ENCODE measurements at places on chromosomes 7 and 10. TPM values are rescaled to one million over a fixed set of nuclear protein-coding genes. Genes with fewer than 3 reads are reported as not detected.

GRCh38 chr10:12974078-12974477 is 27.4 kb downstream of the CCDC3 start:
- no peak for DNase-seq

- no peak for DNase-seq
These were observed 51.1 kb downstream of the LMTK2 start for GRCh38 chr7:98157761-98158160.

DNA sequence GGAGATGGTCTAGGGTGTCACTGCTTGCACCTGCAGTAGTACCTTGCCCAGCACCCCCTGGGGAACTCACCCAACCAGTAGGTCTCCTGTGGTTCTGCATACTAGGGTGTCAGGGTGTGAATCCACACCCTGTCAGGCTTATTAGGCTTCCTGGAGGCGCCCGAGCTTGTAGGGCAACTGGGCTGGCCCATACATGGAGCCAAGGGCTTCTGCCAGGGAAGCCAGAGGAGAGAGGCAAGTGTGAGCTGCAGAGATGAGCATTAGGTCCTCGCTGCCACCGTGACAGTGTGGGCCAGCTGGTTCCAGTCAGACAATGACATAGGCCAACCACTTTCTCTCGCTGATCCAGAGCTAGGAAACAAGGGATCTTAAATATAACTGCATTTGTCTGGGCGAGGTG is 11.2 kb downstream of the MXI1 start:
- no peak for DNase-seq

DNA sequence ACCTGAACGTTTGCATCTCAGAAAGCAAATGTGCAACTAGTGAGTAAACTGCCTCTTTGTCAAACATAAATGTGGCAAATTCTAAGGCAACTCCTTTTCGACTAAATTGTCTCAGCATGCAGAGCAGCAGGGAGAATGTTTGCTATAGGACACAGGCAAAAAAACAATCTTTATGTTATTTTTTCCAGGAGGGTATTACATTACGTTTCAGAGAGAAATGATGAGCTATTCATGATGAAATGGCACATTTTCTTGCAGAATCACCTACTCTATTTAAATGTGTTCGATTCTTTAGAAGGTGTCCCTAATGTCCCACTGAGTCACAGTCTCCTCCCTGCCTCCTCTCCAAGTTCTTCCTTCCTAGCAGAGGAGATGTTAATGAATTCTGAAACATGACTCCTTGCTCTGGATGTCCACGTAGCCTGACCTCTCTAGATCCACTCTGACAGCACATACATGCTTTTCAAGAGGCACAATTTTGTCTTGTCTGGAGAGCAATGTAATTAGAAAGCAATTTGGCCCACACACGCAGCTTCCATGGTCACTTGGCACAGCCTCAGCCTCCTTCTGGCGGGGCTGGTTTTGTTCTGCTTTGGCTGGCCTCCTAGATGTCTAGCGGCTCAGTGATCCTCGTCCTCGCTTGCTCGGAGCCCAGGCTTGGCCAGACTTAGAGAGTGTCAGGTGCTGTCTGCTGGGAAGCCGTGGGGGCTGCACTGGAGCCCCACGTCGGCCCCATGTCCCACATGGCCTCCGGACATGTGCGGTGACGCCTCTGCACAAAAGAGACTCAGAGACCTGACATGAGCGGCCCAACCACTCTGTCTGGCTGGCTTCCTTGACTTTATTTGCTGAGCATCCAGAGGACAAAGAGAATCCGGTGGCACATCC is 125.7 kb upstream of the ZNF438 start:
- DNase-seq, result no peak

The FANK1 gene
- 24.7 TPM for total RNA-seq

- DNase-seq, result peak; percentile 66
These were observed 118.2 kb upstream of the C7orf33 start for GRCh38 chr7:148472406-148472805.

DNA sequence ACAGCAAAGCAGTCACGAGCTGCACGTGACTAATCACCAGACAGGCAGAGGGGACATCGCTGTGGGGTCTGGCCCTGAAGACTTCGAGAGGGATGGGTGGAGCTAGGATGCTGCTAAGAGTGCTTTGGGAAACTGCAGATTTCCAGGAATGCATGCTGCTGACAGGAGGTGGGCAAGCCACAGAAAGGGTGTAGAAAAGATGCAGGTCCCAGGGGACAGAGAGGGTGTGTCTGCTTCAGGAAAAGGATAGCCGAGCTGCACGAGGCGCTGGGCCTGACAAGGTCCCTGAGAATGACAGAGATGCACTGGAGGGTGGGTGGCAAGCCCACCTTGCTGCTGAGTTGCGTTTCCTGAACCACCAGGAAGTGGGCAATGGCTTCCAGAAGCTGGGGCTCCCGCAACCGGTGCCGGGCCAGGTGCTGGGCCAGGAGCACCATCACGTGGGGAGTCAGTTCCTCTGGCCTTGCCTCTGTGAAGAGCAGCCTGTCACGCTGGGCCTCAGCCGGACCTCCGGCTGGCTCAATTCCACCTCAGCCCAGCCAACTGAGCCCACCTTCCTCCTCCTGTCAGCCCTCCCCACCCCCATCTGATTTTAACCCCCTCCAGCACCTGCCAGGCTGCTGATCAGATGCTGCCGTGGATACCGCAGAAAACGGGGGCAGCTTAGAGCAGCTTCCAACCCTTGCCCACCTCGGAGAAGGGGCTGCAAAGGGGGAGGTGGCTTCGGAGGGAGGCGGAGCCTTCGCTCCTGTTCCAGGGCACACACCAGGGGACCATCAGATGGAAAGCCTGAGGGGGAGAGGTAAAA is 2.2 kb downstream of the FASTK start:
- DNase-seq, result no peak

The SPAM1 gene
- not detected for total RNA-seq

All from PC-9 (cell line).